ENCODE measurements at places on chromosomes 5 and 9.

DNA sequence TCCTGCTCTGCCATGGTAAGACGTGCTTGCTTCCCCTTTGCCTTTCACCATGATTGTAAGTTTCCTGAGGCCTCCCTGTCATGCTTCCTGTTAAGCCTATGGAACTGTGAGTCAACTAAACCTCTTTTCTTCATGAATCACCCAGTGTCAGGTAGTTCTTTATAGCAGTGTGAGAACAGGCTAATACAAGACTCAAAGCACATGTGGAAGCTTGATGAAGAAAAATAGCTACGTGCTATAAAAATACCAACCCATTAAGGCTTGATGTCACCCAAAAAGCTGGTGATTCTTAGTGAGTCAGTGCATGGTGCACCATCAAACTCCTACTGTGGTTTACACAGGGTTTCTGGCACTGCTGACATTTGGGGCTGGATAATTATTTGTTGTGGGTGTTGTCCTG lies 332.2 kb downstream of the TMEM167A start:
- peaks cover 18% of the 10 kb centered on the region for H3K4me1 ChIP-seq
- DNase-seq: no peak
- no peak overlapping the region for H3K27ac ChIP-seq
- no peaks in the 10 kb centered on the region for H3K36me3 ChIP-seq
- H3K4me3 ChIP-seq: no peak overlapping the region
- H3K27me3 ChIP-seq: no peaks in the 10 kb centered on the region

DNA sequence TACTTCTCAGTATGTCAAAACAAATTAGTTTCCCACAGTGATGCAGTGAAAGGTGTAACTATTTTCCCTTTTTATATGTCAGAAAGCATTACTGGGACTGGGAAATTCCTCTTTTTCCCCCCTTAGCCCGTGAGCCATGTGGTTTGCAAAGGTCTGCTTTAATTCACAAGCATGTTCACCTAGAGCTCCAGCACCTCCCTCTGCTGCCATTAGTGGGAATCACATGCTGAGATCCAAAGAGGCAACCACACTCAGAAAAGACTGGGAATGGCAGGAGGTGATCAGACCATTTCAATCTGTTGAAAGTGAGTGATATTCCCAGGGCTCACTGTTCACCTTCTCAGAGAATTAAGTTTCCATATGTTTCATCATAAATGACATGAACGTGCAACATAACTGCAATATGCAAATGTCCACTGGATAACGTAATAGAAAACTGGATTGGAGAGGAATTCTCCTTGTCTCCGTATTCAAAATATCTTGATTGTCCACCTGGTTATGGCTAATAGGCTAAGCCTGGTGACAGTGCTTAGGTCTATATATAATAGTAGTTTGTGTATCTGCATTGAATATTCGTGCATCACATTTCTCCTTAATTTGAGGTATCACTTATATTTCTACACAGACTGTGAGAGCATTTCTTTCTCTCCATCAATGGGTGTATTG lies 703.5 kb upstream of the WWC1 start:
- H3K27ac ChIP-seq: no peak overlapping the region
- no peaks in the 10 kb centered on the region for H3K27me3 ChIP-seq
- H3K36me3 ChIP-seq: no peaks in the 10 kb centered on the region
- no peak for DNase-seq
- no peaks in the 10 kb centered on the region for H3K4me1 ChIP-seq

DNA sequence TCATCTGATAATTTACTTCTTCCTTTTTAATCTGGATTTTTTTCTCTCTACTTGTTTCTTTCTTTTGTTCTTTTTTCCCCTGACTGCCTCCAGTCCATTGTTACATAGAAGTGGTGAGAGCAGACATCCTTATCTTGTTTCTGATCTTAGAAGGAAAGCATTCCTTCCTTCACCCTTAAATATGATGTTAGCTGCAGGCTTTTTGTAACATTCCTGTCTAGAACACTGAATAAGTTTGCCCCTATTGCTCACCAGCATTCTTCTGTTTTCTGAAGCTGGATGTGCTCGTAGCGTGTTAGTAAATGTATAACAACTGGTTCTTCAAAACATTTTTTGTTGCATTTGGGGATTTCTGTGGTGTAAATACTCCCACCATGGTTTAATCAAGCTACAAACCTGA lies 136.7 kb upstream of the NFIL3 start:
- no peaks in the 10 kb centered on the region for H3K4me1 ChIP-seq
- H3K27ac ChIP-seq: no peak overlapping the region
- no peaks in the 10 kb centered on the region for H3K36me3 ChIP-seq
- no peaks in the 10 kb centered on the region for H3K27me3 ChIP-seq
- DNase-seq: no peak

DNA sequence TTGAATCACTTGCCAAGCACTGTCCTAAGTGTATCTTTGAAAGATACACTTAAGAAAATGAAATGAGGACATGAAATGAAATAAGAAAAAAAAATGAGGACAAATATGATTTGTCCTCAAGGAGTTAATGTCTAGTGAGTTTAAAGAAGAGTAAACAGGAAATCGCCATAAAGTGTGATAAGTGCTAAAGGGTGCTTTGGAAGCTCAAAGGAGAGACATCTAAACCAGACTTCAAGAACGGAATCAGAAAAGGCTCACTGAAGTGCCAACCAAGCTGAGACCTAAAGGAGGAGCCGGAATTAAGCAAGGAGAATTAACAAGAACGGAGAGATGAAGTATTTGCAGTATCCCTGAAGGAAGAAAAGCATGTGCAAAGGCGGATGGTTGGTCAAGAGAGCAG lies 200.8 kb downstream of the CWC27 start:
- no peak overlapping the region for H3K27ac ChIP-seq
- no peaks in the 10 kb centered on the region for H3K27me3 ChIP-seq
- peaks cover 6% of the 10 kb centered on the region for H3K36me3 ChIP-seq

GRCh38 chr5:161778796-161779195 lies 69.1 kb upstream of the GABRA1 start:
- no peaks in the 10 kb centered on the region for H3K4me1 ChIP-seq
- no peaks in the 10 kb centered on the region for H3K36me3 ChIP-seq
- H3K27ac ChIP-seq: no peak overlapping the region
- H3K4me3 ChIP-seq: no peak overlapping the region
- no peaks in the 10 kb centered on the region for H3K27me3 ChIP-seq
- DNase-seq: no peak

DNA sequence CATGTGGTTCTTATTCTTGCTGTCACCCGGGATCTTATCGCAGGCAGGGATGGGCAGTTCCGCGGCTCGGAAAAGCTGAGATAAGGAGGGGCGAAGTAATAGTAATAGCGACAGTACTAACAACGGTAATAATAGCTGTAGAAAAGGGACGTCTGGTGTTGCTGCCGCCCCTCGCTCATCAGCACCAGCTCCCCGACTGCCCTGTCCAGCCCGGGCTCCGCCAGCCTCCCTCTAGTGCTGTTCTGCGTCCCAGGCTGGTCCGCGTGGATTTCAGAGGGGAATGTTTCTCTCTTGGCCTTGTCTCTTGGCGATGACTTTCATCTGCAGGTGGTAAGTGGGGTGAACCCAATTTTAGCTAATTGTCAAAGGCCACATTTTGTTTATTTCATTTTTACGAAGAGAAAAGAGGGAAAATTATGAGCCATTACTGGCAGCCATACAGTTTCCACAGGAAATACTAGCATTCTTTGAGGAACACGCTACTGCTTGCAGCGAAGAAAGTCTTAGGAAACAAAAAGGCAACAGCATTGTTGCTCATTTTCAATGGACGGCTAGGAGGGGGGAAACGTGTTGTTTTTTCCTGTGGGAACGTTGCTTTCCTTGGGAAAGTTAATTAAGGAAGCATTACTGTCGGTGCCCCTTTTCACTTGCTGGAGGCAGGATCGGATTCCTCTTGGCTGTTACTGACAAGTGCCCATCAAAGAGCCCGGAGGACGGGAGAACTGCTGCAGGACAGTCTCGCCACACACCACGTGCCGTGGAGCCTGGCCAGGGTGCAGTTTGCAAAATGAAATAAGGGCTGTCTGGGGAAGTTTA lies 762 bp downstream of the SNCAIP start:
- peak overlapping the region; percentile 71 for H3K4me3 ChIP-seq
- H3K36me3 ChIP-seq: no peaks in the 10 kb centered on the region
- peaks cover 3% of the 10 kb centered on the region for H3K27me3 ChIP-seq

GRCh38 chr5:163548649-163549048 lies 43.2 kb downstream of the MAT2B start:
- H3K36me3 ChIP-seq: no peaks in the 10 kb centered on the region
- H3K27ac ChIP-seq: no peak overlapping the region
- no peak overlapping the region for H3K4me3 ChIP-seq
- DNase-seq: no peak
- no peaks in the 10 kb centered on the region for H3K27me3 ChIP-seq
- H3K4me1 ChIP-seq: no peaks in the 10 kb centered on the region

DNA sequence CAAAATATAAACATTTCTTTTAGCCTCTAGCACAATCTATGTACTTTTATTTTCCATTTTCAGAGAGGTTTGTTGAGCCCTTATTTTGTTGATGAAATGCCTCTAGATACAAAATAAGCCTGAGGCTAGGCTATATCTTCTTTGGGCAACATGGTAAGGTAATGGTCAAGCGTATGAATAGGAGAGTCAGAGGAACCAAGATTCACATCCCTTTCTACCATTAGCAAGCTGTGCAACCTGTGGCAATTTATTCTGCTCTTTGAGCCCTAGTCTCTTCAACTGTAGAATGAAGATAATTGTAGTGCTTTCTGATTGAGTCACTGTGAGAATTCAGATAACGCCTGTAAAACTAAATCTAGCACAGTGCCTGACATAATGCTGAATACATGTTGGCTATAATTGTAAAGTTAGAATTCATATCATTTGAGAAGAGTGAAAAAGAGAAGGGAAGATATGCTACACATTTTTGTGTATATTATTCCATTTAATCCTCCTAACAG lies 412.5 kb downstream of the CCDC171 start:
- no peaks in the 10 kb centered on the region for H3K4me1 ChIP-seq
- no peak overlapping the region for H3K4me3 ChIP-seq
- no peak overlapping the region for H3K27ac ChIP-seq
- no peaks in the 10 kb centered on the region for H3K36me3 ChIP-seq
- no peak for DNase-seq

GRCh38 chr5:32223972-32224609 lies 50.0 kb upstream of the GOLPH3 start:
- H3K36me3 ChIP-seq: peaks cover 12% of the 10 kb centered on the region
- DNase-seq: peak; percentile 48
- no peak overlapping the region for H3K4me3 ChIP-seq
- H3K27me3 ChIP-seq: no peaks in the 10 kb centered on the region
- peak overlapping the region; percentile 47 for H3K27ac ChIP-seq
- peaks cover 5% of the 10 kb centered on the region for H3K4me1 ChIP-seq

DNA sequence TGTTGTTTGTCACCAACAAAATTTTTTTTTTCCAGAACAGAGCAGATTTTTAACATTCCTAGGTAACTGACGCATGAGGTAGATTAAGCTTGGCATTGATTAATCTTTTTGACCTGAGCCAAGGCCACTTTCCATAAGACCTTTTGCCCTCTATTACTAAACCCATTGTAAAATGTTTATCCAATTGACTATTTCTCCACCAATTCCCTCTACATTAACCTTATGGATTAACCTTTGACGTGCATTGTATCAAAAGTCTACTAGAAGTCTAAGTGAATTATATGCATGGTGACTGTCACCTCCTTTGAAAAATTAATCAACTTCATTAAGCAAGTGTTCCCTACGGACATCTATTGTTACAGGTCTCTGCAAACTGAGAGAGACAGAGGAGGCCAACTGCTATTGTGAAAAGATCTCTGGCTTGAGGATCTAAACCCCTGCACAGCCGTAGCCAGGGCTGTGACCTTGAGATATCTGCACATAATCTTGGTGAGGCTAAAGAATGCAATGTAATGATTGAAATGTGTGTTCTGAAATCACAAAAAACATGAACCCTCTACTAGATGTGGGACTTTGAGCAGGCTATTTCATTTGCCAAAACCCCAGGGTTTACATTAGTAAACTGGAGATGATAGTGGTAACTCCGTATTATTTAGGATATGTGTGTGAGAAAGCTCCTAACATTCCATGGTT lies 632.2 kb downstream of the TLR4 start:
- H3K36me3 ChIP-seq: no peaks in the 10 kb centered on the region
- H3K27ac ChIP-seq: no peak overlapping the region
- DNase-seq: no peak
- no peak overlapping the region for H3K4me3 ChIP-seq
- H3K4me1 ChIP-seq: no peaks in the 10 kb centered on the region
- no peaks in the 10 kb centered on the region for H3K27me3 ChIP-seq

GRCh38 chr9:108205276-108205675 lies 650.5 kb downstream of the ACTL7B start:
- no peaks in the 10 kb centered on the region for H3K27me3 ChIP-seq
- H3K27ac ChIP-seq: no peak overlapping the region
- no peak for DNase-seq
- H3K36me3 ChIP-seq: no peaks in the 10 kb centered on the region
- H3K4me3 ChIP-seq: no peak overlapping the region
- no peaks in the 10 kb centered on the region for H3K4me1 ChIP-seq

DNA sequence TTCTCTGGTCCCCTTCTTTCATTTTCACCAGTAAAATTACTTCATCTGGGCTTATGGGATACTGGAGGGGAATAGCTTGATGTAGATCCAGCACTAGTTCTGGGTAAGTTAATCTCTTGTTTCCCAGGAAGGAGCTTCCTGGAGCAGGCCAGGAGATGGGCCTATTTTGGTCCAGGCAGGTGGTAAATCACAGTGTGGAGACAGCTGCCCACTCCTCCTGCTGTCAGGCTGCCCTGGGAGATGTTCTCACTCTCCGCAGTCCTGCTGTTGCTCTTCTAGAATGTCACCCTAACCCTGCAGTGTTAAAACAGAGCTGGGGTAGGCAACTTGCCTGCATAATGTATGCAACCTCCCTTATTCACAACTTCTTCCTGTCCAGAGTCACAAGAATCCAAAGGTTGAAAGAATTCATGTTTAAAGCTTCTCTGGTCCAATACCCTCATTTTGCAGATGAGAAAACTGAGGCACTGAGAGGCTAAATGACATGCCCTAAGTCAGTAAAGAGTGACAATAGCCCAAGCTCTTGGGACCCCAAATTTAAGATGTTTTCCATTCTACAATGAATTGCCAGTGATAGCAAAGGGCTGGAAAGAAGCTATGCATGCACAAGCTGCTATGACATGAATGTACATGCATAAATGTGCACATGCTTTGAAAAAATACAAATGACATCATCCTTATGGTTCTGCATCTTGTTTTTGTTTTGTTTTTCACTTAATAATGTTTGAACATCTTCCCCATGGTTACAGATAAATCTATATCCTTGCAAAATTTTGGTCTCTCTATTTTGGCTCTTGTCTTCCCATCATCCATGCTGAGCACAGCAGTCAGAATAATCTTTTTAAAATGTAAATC lies 71.8 kb upstream of the ADRA1B start:
- H3K36me3 ChIP-seq: no peaks in the 10 kb centered on the region
- no peak overlapping the region for H3K27ac ChIP-seq
- no peaks in the 10 kb centered on the region for H3K27me3 ChIP-seq
- DNase-seq: peak; percentile 42
- no peak overlapping the region for H3K4me3 ChIP-seq

DNA sequence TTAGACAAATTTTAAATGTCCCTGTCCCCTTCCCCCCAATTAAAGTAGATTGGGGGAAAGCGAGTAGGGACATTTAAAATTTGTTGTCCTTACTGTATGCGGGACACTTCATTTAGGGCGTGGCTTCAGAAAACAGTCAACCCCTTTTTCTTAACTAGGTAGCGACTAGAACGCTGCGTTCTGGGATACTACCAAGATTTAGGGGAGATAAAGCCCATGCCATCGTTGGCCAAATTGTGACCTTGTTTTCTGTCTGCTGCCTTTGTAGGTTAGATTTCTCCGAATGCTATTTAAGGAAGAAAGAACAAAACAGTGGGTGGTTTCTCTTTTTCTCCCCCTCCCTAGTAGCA lies 1.2 kb downstream of the CKS2 start:
- peaks cover 11% of the 10 kb centered on the region for H3K4me1 ChIP-seq
- peak overlapping the region; percentile 63 for H3K4me3 ChIP-seq
- H3K27me3 ChIP-seq: no peaks in the 10 kb centered on the region
